Activated CD8-positive, alpha-beta memory T cell treated with anti-CD3 and anti-CD28 coated beads for 1 hour (primary cell): ENCODE measurements at places on chromosomes 11 and 22.

- DNase-seq: no peak
Observed at GRCh38 chr11:47305734-47306483, 36.0 kb downstream of the MADD start.

DNA sequence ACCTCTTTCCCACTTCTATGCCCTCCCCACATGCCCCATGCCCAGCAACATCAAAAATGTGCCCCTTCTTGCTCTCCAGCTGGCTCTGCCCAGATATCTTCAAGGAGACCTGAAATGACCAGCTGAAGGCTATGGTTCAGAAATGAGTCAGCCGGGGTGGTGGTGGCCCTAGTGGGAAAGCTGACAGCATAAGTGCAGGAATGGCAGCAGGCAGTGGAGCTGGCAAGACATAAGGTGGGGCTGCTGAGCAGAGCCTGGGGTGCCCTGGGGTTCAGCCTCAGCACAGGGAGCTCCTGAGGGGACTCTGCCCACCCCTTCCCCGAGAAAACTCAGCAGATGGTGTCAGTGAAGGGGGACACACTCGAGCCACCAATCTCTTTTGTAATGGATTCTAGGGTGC lies 593.4 kb downstream of the BUD13 start:
- no peak for DNase-seq

DNA sequence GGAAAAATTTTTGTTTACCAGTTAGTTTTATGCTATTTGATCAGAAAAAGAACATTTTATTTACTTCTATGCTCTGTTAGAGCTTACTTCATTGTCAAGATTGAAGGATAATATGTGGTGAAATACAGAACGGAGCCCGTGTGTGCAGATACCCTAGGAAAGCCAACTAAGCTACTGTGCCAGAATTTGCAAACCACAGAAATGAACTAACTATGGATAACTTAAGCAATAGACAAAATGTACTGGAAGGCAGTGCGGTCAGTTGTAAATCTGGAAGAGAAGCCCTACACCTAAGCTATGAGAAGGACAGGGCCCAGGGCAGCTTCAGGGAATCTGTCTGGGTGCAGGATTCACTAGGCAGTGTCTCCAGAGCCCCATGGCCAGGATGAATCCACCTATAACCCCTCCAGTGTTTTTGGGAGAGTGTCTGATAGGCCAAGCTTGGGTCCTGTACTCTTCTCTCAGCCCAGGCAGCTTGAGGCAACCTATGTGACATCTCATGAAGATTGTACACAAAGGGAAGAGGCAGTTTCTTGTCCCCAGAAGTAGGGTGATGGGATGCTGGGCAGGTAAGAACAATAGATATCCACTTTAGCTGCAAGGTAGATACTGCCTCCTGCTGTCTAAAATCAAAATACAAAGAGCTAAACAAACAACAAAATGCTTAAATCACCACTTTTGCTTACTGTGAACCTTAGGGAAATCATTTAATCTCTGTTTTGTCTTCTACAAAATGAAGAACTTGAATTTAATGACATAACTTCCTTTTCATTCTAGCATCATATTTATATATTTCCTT lies 12.1 kb downstream of the MMP7 start:
- DNase-seq: no peak

DNA sequence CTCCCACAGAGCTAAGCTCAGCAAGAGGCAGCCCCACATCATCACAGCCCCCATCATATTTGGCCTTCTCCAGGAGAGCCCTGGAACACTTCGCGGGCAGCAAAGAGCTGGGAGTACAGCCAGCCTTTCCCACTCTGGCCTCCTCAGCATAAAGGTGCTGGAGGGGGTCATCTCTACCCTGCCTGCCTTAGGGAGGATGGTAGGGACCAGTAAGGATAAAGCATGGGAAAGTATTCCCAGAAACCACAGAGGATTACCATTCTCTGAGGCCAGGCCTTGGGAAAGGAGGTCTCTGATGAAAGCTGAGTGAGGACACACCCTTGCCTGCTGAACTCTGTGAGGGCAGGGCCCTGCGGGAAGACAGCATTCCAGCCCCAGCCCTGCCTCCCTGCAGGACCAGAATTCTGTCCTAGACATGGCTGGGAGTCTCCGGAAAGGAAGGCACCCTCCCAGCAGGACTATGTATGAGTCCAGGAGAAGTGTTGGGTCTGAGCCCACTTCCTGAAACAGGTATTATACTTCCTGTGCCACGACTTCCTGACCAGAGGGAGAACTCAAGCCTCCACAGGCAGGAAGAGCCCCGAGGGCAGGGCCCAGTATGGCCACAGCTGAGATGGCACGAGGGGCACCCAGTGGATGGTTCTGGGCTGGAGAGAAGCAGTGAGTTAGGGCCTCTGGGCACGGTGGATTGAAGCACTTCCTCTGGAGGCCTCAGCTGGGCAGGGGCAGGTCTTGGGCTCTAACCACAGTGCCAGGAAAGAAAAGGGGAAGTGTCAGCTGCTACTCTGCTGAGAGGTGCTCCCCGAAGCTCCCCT lies 12.9 kb upstream of the CASTOR1 start:
- no peak for DNase-seq
